PC-3 (cell line): ENCODE measurements at places on chromosomes 5 and 9.

DNA sequence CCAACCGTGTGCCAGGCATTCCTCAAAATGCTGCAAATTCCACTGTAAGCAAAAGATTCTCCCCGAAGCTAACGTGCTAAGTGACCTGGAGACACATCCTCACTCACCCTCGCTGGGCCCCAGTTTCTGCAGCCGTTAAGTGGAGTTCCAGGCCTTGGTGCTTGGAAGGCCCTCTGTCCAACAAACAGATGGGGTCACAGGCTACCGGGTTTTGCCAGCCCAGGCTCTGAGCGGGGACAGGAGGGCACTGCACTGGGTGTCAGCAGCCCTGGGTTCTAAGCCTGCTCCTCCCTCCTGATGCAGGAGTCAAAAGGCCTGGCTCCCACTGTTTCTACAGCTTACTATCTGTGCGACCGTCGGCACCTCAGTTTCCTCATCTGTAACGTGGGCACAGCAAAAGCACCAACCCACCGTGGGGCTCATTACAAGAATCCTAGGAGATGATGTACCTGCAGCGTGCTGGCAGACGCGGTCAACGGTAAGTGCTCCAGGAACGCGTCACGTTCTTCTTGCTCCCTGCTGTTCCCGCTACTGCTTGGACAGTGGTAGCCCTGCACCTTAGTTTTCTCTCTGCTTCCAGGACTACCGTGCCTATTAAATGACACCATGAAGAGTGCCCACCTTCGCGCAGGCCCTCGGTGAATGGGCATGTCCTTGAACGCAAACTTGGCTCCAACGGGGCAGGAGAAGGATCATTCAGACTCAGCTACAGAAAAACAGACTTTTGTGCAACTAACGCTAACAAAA, 84.8 kb downstream of the ADAMTS2 start:
- DNase-seq, result no peak

- no peak for DNase-seq
Measured at GRCh38 chr9:129225490-129225778, 47.4 kb upstream of the IER5L start.

DNA sequence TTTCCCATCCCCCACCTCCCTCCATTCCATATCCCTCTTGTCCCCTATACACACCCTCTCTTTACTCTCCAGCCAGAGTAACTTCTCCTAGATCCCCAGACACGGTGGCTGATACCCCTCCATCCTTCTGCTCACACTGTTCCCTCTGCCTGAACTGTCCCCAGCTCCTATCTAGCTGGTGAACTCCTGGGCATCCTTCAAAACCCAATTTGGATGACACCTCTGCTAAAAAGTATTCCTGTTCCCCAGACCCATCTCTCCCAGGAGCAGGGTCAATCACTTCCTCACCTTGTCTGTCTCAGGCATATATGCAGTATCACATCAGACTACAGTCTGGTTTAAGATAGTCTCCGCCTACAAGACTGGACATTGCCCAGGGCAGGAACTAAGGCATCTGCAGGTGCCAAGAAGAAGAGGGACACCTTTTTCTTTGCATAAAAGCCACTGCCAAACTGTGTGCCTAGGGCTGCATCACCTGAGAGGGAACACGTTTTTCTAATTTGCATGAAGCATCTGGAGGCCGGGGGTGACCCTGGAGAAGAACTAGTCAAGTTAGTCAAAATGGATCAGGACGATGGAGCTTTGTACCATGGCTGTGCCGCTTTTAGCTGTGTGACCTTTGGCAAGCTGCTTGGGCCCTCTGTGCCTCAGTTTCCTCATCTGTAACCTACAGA, 27.1 kb downstream of the NR5A1 start:
- no peak for DNase-seq

DNA sequence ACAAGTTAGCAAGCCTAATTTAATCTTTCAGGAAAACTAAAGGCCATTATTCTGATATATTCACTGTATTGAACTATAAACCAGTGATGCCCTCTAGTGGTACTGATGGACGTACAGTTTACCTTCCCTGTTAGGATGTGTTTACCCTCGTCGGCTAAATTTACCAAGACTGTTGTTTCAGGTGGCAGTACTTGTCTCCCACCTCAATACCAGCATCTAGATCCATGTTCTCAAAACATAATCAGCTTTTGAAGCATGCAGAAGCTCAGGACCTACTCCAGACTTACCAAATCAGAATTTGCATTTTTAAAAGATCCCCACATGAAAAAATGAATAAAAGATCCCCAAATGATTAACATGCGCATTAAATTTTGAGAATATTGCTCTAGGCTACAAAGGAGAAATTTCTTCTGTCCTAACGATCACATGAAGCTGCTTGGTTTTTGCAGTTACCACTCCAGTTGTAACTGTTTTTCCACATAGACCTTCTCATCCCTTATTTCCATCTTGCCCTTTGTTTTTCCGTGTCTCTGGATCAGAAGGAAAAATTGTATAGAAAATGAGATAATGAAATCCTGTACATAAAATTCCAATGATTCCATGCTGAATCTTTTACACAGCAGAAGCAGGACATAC, 3.2 kb upstream of the BAAT start:
- DNase-seq, result peak; percentile 51

DNA sequence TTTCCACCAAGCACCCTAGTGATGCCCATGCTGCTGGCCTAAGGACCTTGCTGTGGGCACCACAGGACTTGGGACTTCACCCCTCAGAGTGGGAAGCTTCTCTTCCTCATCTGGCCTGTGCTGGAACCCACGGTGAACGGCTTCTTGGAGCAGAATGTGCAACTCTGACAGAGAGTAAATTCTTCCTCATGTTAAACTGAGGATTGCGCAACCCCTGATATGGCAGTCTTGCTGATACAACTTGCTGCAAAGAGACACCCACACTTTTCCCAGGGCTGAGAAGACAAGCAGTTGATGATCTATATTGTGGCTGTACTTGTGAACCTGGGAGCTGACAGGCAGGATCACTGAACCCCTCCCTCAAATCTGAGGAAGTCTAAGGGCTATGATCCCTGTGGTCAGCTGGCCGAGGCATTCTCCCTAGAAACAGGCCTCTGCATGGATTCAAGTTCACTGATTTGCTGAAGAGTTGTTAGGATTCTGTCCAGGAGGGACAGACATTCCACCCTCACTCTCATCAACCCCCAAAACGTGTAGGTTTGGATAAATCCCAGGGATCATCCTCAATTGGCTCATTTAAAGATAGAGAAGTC, 307.2 kb downstream of the MTRR start:
- no peak for DNase-seq

DNA sequence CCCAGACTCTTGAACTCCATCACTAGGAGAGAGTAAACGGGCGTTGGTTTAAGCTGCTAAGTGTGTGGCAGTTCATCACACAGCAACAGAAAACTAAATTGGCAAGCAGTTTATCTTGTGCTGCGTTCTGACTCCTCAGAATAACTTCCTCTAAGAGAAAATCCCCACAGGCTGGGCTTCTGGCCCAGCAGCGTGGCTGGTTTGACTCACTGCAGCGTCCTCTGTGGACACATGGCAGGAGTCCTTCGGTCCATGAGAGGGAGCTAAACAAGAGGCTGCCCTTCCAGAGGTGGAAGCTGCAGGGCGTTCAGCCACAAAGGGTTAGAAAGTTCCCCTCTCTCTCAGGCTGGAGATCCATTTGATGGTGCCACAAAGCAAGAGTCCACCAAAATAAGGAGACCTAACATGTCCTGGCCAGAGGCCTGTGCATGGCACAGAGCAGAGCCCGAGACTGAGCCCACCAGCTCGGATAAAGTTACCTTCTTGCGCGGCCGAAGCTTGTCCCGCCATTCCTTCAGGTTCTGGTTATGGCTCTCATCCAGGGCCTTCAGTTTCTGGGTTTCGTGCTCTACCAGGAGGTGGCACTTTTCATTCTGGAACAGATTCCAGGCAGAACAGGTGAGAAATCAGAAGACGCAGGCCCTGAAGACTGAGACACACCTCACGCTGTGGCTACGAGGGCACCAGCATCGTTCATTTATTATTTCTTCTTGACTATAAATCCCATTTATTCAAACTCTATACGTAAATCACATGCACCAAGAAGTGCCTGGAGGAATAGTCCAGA, 46.2 kb upstream of the FBXW11 start:
- no peak for DNase-seq

DNA sequence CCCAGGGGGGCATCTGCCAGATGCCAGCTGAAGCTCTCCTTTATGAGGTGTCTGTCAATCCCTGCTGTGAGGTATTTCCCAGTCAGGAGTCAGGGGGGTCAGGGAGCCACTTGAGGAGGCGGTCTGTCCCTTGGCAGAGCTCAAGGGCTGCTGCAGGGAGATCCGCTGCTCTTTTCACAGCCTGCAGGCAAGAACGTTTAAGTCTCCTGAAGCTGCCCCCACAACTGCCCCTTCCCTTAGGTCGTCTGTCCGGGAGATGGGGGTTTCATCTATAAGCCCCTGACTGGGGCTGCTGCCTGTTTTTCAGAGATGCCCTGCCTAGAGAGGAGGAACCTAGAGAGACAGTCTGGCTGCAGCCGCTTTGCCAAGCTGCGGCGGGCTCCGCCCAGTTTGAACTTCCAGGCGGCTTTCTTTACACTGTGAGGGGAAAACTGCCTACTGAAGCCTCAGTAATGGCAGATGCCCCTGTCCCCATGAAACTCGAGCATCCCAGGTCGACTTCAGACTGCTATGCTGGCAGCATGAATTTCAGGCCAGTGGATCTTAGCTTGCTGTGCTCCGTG, 148.3 kb downstream of the RPS23 start:
- no peak for DNase-seq

- no peak for DNase-seq
Measured at GRCh38 chr9:116049456-116049855, 104.1 kb upstream of the PAPPA start.

DNA sequence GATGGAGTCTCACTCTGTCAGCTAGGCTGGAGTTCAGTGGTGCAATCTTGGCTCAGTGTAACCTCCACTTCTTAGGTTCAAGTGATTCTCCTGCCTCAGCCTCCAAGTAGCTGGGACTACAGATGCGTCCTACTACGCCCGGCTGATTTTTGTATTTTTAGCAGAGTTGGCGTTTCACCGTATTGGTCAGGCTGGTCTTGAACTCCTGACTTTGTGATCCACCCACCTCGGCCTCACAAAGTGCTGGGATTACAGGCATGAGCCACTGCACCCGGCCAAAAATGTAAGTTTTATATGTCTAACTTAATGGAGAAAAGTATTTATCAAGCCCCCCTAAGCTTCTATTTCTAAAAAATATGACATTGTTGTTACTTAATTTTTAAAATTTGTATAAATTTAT, 98.2 kb upstream of the RIOK2 start:
- DNase-seq, result no peak

- DNase-seq, result peak; percentile 11
Measured at GRCh38 chr5:137706841-137707240, 29.0 kb downstream of the KLHL3 start.

DNA sequence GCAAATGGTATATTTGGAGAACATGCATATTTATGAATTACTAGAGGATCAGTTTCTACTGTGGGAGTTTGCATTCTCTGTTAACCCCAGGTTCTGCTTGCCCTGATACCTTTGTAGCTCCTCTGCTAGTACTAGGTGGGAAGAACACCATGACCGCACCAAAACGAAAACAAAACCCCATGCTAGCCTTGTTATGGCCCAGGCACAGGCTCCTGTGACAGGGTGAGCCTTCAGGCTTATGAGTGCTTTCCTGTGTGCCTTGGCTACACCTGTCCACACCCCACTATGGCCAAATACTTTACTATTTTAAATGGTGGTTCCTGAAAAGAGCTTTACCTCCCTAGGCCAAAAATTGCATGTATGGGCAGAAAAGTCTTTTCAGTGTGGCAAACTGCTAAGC, 94.8 kb downstream of the PPIC start:
- DNase-seq, result no peak

- DNase-seq, result no peak
Measured at GRCh38 chr9:113464286-113464660, 746 bp downstream of the RGS3 start.
